Amniotic stem cell (primary cell): ENCODE measurements at places on chromosomes 2 and 18.

DNA sequence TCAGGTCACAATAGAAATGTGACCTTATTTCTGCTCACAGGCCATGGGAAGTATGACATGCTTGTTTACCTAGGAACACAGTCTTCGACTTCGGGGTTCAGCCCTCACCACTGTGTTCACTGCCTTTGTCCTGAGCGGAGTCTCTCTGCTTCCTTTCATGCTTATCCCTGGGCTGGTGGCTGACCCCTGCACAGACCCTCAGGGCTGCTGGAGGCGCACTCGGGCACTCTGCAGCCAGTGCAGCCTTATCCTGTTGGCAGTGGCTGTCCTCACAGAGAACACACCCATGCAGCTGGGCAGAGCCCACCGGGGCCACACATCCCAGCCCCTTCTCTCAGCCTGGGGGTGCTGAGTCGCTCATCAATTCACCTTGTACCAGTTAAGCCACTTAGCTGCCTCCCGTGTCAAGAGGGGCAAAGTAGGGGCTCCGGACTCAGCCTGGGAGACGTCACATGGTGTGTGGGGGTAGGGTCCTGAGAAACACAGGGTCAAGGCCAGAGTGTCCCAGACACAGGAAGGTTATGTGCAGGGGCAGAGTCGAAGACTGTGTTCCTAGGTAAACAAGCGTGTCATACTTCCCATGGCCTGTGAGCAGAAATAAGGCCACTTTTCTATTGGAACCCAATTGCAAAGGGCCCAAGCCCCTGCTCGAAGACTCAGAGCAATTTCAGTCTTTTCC is 107.5 kb downstream of the FAM210A start:
- DNase-seq, result no peak

- DNase-seq, result no peak
Observed at GRCh38 chr18:44465381-44465841, 215.3 kb upstream of the SETBP1 start.

DNA sequence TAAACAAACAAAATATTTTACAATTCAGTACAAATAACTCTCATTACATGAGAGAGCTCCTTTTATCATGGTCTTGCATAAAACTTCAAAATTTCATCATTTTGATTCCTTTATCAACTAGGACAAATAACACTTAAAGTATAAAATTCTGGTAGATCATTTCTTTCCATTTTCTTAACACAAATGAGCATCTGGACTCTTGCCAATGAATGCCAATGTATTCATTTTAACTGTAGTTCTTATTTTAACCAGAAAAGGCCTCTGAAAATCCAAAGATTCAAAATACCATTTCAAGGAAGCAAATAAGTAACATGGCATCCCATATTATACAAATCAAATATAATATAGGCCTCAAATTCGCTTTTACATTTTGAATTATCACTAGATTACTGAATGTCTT is 13.8 kb upstream of the POU3F3 start:
- DNase-seq, result no peak

GRCh38 chr2:174959787-174960186 is 45.4 kb downstream of the CHN1 start:
- DNase-seq, result no peak

GRCh38 chr2:217816396-217816869 is 186.4 kb downstream of the TNS1 start:
- DNase-seq, result no peak

DNA sequence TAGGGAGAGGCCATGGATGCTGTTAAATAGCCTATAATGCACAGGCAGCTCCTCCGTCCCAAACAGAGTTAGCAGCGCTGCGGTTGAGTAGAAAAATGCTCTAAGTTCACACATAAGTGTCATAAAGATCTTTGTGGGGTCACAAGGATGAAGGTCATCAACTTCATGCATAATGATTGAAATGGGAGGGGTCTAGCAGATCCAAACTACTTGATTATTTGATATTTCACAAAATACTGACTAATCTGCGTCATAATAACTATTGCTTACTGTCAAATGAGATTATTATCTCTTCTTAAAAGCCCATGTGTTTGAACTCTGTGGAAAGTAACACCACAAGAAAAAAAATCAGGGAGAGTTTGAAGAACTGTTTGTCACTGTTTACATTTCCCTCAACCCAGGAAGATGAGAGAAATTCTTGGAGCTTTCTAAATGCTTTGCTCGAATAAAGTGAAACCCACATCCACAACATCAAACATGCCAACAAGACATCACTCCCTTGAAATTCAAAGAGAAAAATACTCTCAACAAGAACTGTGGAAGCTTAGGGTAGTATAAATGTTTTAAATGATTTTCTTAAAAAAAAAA is 50.5 kb upstream of the CREB1 start:
- DNase-seq, result no peak

DNA sequence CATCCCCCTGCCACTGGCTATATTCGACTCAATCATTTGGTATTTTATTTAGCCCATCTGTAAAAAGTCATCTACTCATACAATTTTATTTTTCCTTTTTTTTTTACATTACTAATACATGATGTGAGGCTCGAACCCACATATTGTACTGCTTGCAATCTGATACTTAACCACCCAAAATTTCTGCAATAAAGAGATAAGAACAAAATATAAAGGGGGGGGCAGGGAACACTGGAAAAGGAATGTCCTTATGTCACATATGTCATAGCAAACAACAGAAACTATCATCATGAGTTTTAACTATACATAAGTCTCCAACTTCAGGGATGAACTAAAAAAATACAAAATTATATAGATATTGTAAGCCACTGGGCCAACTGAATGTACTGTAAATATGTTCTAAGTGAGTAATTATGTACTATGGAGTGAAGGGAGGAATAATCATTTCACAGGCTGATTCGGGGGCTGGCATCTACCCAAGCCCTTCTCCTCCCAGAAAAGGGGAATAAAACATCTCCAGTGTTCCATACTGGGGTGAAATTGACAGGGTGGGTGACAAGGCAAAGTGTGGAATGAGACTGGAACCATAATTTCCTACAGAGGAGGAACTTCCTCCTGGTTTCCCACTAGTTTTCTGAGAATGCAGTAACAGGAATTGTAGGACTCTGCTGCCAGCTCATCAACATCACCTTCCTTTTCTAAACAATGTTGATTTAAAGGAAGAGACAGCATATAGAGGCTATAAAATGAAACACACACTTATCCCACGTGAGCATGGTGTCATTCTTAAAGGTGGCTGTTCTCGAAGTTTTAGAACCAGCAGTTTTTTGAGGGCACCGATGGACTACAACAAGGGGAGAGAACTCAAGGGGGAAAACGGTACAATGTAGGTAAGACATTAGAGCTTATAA is 79.5 kb downstream of the FARSB start:
- DNase-seq, result no peak

- DNase-seq, result no peak
Observed at GRCh38 chr18:44869533-44869932, 188.8 kb downstream of the SETBP1 start.

DNA sequence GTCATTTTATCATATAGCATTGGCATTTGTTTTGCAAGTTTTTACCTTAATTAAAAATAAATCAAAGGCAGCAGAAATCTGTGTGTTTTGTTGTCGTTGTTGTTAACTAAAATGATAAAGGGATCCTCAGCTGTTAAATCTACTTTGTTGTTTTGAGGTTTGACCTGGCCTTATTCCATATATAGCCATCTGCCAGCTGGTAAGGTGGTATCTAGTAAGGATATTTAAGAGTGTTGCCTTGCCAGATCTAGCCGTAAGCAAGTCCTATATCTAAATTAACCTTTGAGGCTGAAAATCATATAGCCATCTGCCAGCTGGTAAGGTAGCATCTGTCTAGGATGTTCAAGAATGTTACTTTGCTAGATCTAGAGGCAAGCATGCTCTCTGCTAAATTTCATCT is 56.6 kb downstream of the BMPR2 start:
- DNase-seq, result no peak

DNA sequence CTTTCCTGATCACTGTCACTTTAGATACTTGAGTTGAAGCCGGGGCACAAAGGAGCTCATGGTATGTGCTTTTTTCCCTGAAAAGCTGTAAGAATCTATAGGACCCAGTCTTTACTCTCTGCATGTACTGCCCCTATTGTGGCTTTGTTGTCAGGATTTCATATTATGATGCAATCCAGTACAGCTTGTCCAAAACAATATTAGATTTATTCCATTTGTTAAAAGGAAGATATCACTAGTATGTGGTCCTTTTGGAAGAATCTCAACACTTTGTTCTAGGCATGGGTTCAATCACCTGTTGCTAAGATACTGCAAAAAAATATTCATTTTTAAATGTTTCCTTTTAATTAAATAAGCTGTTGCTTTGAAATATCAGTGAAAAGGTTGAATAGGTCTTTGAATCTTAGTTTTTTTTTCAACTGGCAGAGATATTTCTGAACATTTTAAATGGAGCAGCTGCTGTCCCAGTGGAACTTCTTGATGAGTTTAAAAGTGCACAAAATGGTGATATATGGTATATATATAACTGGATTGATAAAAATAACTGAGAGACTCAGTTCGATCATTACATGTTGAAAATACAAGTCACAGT is 256.6 kb upstream of the NT5C1B start:
- DNase-seq, result no peak

DNA sequence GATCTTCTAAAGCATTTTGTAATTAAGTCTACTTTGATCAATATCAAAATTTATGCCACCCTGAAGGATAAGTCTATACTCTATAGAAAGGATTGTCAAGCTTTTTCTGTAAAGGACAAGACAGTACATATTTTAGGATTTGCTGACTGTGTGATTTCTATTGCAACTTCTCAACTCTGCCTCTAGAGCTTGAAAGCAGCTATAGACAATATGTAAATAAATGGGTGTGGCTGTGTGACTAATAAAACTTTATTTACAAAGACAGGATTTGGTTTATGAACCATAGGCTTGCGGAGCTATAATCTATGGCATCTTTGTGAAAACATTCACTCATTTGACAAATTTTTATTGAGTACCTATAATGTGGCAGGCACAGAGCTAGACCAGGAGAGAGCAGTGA is 18.4 kb downstream of the UPP2 start:
- no peak for DNase-seq

- no peak for DNase-seq
Observed at GRCh38 chr2:63034526-63034925, 16.1 kb upstream of the OTX1 start.

GRCh38 chr2:123916051-123916450 is 109.0 kb upstream of the CNTNAP5 start:
- no peak for DNase-seq

- DNase-seq, result no peak
Observed at GRCh38 chr2:232295971-232296370, 82.6 kb upstream of the ALPP start.

DNA sequence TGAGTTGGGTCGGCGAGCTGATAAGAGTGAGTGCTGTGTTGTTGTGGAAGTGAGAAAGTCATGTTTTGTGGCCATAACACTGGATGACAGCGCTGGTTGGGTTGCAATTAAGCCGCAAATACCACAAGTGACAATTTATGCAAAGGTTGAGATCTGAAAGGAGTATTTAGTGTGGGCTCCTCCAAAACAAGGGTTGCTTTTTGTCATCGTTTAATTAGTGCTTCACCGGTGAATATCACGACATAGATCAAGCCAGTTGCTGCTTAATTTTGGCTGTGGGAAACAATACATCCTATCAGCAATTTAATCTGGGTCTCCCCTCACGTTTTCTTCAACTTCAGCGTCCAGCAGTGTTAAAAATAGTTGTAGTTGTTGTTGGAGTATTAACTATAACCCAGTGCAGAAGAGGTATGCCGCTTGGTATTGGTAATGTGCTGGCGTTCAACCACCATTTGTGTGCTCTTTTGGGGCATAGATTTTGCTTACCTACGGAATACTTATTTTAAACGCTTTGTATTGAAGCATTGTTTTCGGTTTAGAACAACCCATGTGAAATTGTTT is 662 bp downstream of the ACVR2A start:
- no peak for DNase-seq

DNA sequence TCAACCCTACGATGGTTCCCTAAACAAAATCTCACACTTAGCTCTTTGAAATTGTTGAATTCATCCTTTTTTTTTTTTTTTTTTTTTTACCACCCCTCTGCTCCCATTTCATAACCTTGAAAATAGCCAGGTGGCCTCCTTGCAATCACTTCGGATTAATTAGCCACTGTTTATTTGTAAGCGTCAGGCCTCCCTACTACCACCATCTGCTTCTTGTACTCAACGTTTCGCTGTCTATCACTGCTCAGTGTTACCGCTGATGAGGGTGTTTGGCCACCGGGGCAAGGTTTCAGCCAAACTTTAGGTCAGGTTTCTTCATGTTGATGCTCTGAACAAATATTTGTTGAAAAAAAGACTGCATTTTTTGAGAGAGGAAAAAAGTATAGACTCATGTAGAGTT is 183.2 kb downstream of the EPHA4 start:
- no peak for DNase-seq

- no peak for DNase-seq
Observed at GRCh38 chr18:76379226-76380126, 115.6 kb downstream of the ZNF516 start.

GRCh38 chr2:44430342-44430741 is 68.6 kb downstream of the CAMKMT start:
- DNase-seq, result no peak

DNA sequence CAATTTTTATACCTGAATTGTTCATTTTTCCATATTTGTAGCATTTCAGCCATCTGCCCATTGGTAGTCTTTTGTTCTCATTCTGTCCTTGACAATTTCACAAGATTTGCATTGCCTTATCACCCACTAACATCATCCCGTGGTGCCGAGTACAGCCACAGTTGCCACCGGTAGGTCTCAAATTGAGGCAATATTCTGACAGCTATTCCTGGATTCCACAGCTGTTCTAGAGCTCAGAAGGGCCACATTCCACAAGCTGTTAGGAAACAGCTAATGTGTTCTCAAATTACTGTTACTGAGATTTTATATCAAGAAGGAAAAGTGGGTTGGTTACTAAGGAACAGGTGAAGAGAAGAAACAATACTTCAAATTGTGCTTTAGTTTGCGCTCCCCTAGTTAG is 178.8 kb downstream of the RPRM start:
- no peak for DNase-seq

DNA sequence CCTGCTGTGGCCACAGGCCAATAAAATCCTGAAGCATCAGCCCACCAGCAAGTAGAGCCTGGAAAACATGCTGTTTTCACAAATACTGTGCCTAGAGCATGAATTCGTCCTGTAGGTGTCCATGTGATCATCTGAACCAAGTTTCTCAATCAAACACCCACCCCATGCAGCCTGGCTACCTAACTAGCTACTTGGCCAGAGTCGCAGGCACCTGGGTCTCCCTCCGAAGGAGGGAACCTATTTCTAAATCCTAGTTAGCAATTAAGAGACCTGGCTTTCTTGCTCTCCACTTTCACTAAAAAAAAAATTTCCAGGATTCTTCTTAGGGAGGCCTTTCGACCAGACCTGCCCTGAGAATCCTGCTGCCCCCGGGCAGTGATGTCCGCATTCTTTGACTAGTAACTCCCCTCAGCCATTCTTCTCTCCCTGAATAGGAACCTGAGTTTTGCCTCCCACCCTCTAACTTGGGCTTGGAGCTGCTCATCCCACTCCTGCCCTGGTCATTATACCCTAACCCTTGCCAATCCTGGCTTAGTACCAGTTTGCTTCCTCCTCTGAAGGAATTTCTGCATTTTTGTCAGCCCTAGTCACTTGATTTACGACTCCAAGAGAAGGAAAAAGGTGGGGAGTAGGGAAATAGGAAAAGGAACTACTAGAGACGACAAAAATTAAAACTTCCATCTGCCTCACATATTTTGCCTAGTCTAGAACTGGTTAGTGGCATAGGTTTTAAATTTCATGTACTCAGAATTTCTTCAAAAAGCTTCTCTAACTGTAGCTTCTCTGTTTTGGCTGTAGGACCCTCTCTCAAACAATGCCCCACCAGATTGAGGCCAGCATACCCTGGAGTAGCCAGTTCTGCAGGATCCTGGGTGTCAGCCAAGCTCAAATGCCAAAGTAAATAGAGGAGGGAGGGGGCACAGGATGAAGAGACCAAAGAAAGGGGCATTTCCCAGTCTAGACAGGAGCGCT is 25.4 kb upstream of the TANK start:
- DNase-seq, result no peak
